Adrenal gland (tissue), 19 donors: ENCODE measurements at places on chromosomes 11 and 22. TPM values are rescaled to one million over a fixed set of nuclear protein-coding genes. Genes with fewer than 3 reads are reported as not detected.

Gene FXYD6
- 34.3 TPM for total RNA-seq

GRCh38 chr11:35598254-35599125 is 19.8 kb upstream of the FJX1 start:
- no peak overlapping the region for H3K4me3 ChIP-seq
- no peaks in the 10 kb centered on the region for H3K36me3 ChIP-seq
- H3K4me1 ChIP-seq, result no peaks in the 10 kb centered on the region
- DNase-seq, result no peak
- H3K27me3 ChIP-seq, result no peaks in the 10 kb centered on the region

- H3K4me3 ChIP-seq, result no peak overlapping the region
- peak; percentile 68 for DNase-seq
- H3K27ac ChIP-seq, result peak overlapping the region; percentile 74
- H3K27me3 ChIP-seq, result no peaks in the 10 kb centered on the region
Measured at GRCh38 chr11:130653838-130654636, 205.6 kb downstream of the ADAMTS15 start.

DNA sequence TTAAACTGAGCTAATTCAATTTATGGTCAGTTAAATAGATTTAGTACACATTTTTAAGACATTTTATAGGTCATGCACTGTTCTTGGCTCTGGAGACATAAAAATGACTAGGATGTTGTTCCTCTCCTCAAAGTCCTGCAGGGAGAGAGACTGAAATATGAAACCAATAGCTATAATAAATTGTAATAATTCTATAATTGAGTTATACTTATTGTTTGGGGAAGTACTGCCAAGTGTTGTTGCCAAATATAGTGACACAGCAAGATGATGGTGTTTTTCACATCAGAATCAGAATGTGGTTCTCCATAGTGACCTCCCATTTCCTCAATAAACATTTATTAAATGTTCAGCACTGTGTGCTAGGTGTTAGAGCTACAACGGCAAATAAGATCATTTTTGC is 470.6 kb downstream of the NTM start:
- DNase-seq, result no peak
- no peaks in the 10 kb centered on the region for H3K27me3 ChIP-seq
- H3K4me1 ChIP-seq, result no peaks in the 10 kb centered on the region
- H3K27ac ChIP-seq, result no peak overlapping the region
- H3K36me3 ChIP-seq, result no peaks in the 10 kb centered on the region
- H3K4me3 ChIP-seq, result no peak overlapping the region

DNA sequence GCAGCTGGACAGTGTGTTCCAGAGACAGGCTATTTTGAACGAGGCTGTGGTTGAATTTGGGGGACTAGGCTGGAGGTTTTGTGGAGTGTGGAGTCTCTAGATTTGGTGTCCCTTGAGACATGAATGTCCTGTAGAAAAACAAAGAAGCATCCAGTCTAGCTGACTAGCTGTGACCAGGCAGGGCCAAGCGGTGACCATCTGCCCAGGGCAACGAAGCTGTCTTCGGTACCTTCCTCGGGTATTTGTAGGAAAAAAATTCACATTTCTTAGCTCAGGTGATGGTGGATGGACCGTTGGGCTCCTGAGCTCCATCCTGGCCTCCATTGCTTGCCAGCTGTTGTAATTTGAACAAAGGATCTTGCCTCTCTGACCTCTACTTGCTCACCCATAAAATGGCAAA is 557.3 kb downstream of the MIAT start:
- H3K27me3 ChIP-seq, result peaks cover 6% of the 10 kb centered on the region
- H3K4me1 ChIP-seq, result no peaks in the 10 kb centered on the region
- no peak overlapping the region for H3K4me3 ChIP-seq
- peak overlapping the region; percentile 63 for H3K27ac ChIP-seq

DNA sequence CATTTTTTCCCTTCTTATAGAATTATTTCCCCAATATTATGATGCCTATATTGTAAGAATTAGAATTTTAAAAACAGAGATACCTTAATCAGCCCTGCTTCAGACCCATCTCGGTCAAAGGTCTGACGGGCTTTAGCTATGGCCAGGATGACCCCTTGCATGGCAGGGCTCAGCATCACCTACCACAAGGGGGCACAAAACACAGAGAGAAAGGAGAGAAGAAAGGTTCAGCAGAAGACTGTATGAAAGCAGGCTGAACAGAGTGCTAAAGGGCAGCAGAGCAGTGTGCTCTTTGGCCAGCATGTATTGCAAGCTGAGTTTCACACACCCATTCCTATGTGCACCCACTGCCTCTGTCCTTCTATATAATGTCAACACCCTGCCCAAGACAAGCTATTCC is 26.8 kb downstream of the CLDN25 start:
- no peak for DNase-seq
- H3K36me3 ChIP-seq, result peaks cover 44% of the 10 kb centered on the region
- no peaks in the 10 kb centered on the region for H3K4me1 ChIP-seq
- no peak overlapping the region for H3K4me3 ChIP-seq
- no peak overlapping the region for H3K27ac ChIP-seq
- H3K27me3 ChIP-seq, result no peaks in the 10 kb centered on the region

GRCh38 chr22:37334859-37335805 is 52.8 kb downstream of the CYTH4 start:
- no peak for DNase-seq
- no peaks in the 10 kb centered on the region for H3K4me1 ChIP-seq
- H3K36me3 ChIP-seq, result no peaks in the 10 kb centered on the region
- H3K27ac ChIP-seq, result no peak overlapping the region
- H3K27me3 ChIP-seq, result peaks cover 41% of the 10 kb centered on the region

- peaks cover 16% of the 10 kb centered on the region for H3K4me1 ChIP-seq
- H3K4me3 ChIP-seq, result no peak within 1 kb of the TSS
- DNase-seq, result peak; percentile 63
- peaks cover 11% of the 10 kb centered on the region for H3K27me3 ChIP-seq
- H3K36me3 ChIP-seq, result no peaks in the 10 kb centered on the region
Measured at GRCh38 chr11:2928605-2929530, at the start of gene PHLDA2. Gene PHLDA2, minus strand, starts transcription at chr11:2929420. Its CDS starts 56 bp downstream, at chr11:2929364.

DNA sequence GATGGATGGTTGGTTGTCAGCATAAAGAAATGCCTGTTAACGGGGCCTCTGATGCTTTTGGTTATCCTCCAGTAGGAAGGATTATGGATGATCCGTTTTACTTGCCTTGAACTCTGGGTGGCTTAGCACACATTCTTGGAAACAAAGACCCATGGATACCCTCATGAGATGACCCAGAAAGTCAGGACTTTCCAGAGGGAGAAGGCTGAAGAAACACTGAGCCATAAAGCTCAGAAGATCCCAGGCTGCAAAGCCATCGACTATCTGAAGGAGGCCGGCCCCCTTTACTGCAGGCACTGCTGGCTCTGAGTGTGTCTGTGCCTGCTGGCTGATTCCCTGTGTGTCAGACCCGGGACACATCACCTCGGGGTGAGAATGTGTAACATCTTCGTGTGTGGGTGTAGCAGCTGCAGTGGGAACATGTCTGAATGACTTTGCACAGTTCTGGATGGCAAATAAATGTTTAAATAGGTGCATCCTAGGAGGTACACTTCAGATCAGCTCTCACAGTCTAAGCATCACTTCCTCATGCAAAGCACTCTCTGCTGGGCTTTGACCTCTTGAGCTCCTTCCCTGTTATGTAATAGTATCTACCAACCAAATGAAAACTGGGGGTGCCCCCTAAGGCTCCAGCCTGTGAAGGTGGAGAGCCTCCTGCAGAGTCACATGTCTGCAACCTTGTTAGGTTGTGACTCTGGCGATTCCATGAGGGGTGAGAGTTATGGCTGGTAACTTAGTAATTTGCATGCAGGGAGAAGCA is 1084.9 kb downstream of the TBC1D22A start:
- no peaks in the 10 kb centered on the region for H3K36me3 ChIP-seq
- H3K4me3 ChIP-seq, result no peak overlapping the region
- no peak for DNase-seq
- no peaks in the 10 kb centered on the region for H3K27me3 ChIP-seq
